ENCODE measurements at places on chromosomes 2 and 18.

GRCh38 chr18:12336171-12336613 lies 28.2 kb downstream of the TUBB6 start:
- no peak overlapping the region for H3K4me3 ChIP-seq
- no peak for DNase-seq
- no peaks in the 10 kb centered on the region for H3K27me3 ChIP-seq
- peaks cover 28% of the 10 kb centered on the region for H3K36me3 ChIP-seq
- no peaks in the 10 kb centered on the region for H3K4me1 ChIP-seq

GRCh38 chr18:58205443-58206160 lies 161.6 kb downstream of the NEDD4L start:
- no peaks in the 10 kb centered on the region for H3K27me3 ChIP-seq
- no peaks in the 10 kb centered on the region for H3K4me1 ChIP-seq
- H3K4me3 ChIP-seq: no peak overlapping the region

- H3K4me1 ChIP-seq: no peaks in the 10 kb centered on the region
- no peaks in the 10 kb centered on the region for H3K36me3 ChIP-seq
- no peak overlapping the region for H3K4me3 ChIP-seq
- no peak overlapping the region for H3K27ac ChIP-seq
- no peaks in the 10 kb centered on the region for H3K27me3 ChIP-seq
Measured at GRCh38 chr2:191441496-191442214, 196.5 kb downstream of the MYO1B start.

- no peak for DNase-seq
- H3K4me1 ChIP-seq: peaks cover 3% of the 10 kb centered on the region
- no peaks in the 10 kb centered on the region for H3K27me3 ChIP-seq
- peak overlapping the region; percentile 2 for H3K27ac ChIP-seq
Measured at GRCh38 chr2:7725171-7725849, 808.1 kb downstream of the RNF144A start.

DNA sequence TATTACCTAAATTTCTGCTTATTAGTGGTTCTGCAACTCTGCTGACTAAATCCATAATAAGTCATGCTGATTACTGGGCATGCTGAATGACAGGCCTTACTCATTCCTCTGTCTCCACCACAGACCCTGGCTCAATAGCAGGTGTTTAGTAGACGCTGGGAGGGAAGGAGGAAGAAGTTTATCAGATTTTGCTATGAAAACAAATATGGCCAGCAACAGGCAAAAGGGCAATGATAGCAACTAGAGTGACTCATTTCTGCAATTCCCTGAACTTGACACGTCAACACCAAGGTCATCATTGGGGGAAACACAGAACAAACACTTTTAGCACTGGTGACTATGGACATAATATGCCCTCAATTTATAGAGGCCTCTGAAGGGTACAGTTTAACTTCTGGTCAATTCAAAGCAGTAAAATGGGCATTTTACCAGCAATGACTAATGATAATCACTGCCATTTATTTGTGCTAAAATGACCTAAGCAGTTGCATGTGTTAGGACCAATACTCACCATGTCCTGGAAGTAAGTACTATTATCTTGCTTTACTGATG lies 35.2 kb downstream of the TMEM163 start:
- H3K27me3 ChIP-seq: no peaks in the 10 kb centered on the region
- DNase-seq: no peak
- peaks cover 18% of the 10 kb centered on the region for H3K4me1 ChIP-seq
- H3K27ac ChIP-seq: no peak overlapping the region
- H3K4me3 ChIP-seq: no peak overlapping the region

DNA sequence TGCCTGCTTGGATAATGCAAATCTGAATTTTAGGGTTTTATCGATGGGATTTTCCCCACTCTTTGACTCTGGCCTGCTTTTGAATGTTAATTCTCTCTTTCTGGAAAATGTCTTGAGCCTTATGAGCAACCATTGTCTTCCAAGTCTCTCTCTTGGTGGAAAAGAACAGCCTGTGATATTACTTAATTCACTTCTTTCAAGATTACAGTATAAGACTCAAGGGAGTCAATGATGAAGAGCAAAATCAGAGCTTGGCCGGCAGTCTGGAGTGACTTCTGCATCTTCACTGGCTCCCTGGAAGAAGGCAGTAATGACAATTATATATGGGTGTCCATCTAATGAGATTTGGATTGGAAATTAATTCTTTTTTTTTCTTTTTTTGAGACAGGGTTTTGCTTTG lies 122.9 kb upstream of the ZEB2 start:
- H3K4me1 ChIP-seq: no peaks in the 10 kb centered on the region
- H3K36me3 ChIP-seq: no peaks in the 10 kb centered on the region
- no peak overlapping the region for H3K4me3 ChIP-seq
- no peaks in the 10 kb centered on the region for H3K27me3 ChIP-seq
- H3K27ac ChIP-seq: no peak overlapping the region

- peaks cover 11% of the 10 kb centered on the region for H3K4me1 ChIP-seq
- no peaks in the 10 kb centered on the region for H3K36me3 ChIP-seq
- H3K4me3 ChIP-seq: no peak overlapping the region
Measured at GRCh38 chr18:11585596-11585995, 23.8 kb upstream of the SLC35G4 start.

DNA sequence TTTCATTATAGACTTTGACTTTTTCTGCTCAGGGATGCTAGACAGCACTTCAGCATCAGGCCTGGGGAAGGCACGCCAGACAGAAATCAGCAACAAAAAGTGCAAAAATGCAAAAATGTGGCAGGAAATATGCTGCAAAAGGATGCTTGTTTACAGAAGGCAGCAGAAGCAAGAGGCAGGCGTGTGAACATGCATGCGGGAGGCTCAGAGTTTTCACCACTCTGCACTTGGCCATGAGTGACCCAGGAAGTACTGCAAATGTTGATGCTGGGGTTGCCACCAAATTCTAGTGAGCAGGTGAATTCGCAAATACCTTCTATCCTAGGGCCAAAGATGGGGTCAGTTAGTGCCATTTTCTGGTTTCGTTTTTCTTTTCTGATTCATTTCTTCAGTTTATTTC lies 55.5 kb upstream of the ALKAL2 start:
- H3K4me3 ChIP-seq: no peak overlapping the region
- no peaks in the 10 kb centered on the region for H3K27me3 ChIP-seq
- no peaks in the 10 kb centered on the region for H3K36me3 ChIP-seq

- no peak for DNase-seq
- H3K4me1 ChIP-seq: no peaks in the 10 kb centered on the region
- peaks cover 3% of the 10 kb centered on the region for H3K27me3 ChIP-seq
- no peak overlapping the region for H3K4me3 ChIP-seq
- no peaks in the 10 kb centered on the region for H3K36me3 ChIP-seq
Measured at GRCh38 chr2:235658351-235659174, 164.7 kb downstream of the AGAP1 start.

GRCh38 chr2:173828189-173829142 lies 136.7 kb downstream of the SP3 start:
- no peak overlapping the region for H3K27ac ChIP-seq
- H3K4me3 ChIP-seq: no peak overlapping the region
- no peak for DNase-seq
- H3K4me1 ChIP-seq: no peaks in the 10 kb centered on the region
- H3K27me3 ChIP-seq: peaks cover 4% of the 10 kb centered on the region

GRCh38 chr2:173045181-173045580 lies 30.5 kb upstream of the MAP3K20 start:
- no peak overlapping the region for H3K27ac ChIP-seq
- no peak overlapping the region for H3K4me3 ChIP-seq
- H3K4me1 ChIP-seq: no peaks in the 10 kb centered on the region
- H3K36me3 ChIP-seq: no peaks in the 10 kb centered on the region
- H3K27me3 ChIP-seq: no peaks in the 10 kb centered on the region

DNA sequence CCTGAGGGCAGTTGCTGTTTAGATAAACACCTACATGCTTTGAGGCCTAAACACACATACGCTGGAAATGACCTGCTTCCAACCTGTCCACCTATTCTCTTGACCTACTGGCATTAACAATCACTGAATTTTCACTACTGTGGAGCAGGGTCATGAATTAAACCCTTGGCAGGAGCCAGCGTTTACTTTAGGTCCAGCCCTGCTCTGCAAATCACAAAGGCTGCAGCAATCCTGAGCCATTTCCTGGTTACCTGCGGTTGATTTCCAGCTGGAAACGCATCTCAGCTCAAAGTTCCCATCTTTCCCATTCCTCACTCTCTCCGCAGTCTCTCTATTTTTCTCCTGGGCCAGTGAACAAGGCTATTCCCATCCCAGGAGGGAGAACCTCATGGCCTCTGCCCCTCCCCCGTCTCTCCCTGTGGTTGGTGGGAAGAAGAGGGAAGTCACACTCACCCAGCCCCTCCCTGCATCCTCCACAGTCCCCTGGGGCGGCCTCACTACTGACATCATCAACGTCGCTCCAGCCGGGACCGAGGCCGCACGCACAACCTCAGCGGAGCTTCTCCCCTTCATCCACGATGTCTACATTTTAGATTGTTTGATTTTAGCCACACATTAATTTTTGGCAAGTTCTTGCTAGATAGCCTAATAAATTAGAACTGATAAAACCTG lies 84.5 kb upstream of the SNTG2 start:
- H3K27ac ChIP-seq: no peak overlapping the region
- no peaks in the 10 kb centered on the region for H3K27me3 ChIP-seq
- H3K36me3 ChIP-seq: no peaks in the 10 kb centered on the region
- no peak for DNase-seq
- no peaks in the 10 kb centered on the region for H3K4me1 ChIP-seq

- no peaks in the 10 kb centered on the region for H3K27me3 ChIP-seq
- H3K4me3 ChIP-seq: no peak overlapping the region
- H3K36me3 ChIP-seq: no peaks in the 10 kb centered on the region
- no peaks in the 10 kb centered on the region for H3K4me1 ChIP-seq
Measured at GRCh38 chr2:55430211-55430975, 10.7 kb upstream of the CCDC88A start.

GRCh38 chr2:12515871-12516270 lies 200.9 kb upstream of the TRIB2 start:
- H3K4me3 ChIP-seq: no peak overlapping the region
- no peaks in the 10 kb centered on the region for H3K27me3 ChIP-seq
- no peak overlapping the region for H3K27ac ChIP-seq
- no peak for DNase-seq
- no peaks in the 10 kb centered on the region for H3K36me3 ChIP-seq

GRCh38 chr2:241759067-241759807 lies 17.4 kb upstream of the GAL3ST2 start:
- H3K36me3 ChIP-seq: peaks cover 11% of the 10 kb centered on the region
- H3K4me1 ChIP-seq: peaks cover 4% of the 10 kb centered on the region
- DNase-seq: no peak
- no peaks in the 10 kb centered on the region for H3K27me3 ChIP-seq

GRCh38 chr2:57567245-57567644 lies 479.4 kb upstream of the VRK2 start:
- H3K27ac ChIP-seq: no peak overlapping the region
- no peak for DNase-seq
- no peaks in the 10 kb centered on the region for H3K27me3 ChIP-seq
- no peaks in the 10 kb centered on the region for H3K4me1 ChIP-seq

GRCh38 chr2:68556381-68556780 lies 87.0 kb upstream of the PROKR1 start:
- no peaks in the 10 kb centered on the region for H3K4me1 ChIP-seq
- DNase-seq: no peak
- no peaks in the 10 kb centered on the region for H3K36me3 ChIP-seq
- H3K27me3 ChIP-seq: peaks cover 3% of the 10 kb centered on the region
- H3K4me3 ChIP-seq: no peak overlapping the region
- no peak overlapping the region for H3K27ac ChIP-seq

DNA sequence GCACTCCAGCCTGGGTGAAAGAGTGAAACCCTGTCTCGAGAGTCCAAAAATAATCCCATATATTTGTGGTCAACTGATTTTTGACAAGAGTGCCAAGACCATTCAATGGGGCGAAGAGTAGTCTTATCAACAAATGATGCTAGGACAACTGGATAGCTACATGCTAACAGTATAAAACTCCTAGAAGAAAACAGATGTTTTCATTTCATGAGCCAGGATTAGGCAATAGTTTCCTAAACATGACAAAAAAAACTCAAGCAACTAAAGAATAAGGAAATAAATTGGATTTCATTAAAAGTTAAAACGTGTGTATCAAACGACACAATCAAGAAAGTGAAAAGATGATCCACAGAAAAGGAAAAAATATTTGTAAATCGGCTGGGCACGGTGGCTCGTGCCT lies 6.3 kb downstream of the LIMS2 start:
- peaks cover 19% of the 10 kb centered on the region for H3K27me3 ChIP-seq
- DNase-seq: no peak
- no peak overlapping the region for H3K27ac ChIP-seq
- no peaks in the 10 kb centered on the region for H3K36me3 ChIP-seq

DNA sequence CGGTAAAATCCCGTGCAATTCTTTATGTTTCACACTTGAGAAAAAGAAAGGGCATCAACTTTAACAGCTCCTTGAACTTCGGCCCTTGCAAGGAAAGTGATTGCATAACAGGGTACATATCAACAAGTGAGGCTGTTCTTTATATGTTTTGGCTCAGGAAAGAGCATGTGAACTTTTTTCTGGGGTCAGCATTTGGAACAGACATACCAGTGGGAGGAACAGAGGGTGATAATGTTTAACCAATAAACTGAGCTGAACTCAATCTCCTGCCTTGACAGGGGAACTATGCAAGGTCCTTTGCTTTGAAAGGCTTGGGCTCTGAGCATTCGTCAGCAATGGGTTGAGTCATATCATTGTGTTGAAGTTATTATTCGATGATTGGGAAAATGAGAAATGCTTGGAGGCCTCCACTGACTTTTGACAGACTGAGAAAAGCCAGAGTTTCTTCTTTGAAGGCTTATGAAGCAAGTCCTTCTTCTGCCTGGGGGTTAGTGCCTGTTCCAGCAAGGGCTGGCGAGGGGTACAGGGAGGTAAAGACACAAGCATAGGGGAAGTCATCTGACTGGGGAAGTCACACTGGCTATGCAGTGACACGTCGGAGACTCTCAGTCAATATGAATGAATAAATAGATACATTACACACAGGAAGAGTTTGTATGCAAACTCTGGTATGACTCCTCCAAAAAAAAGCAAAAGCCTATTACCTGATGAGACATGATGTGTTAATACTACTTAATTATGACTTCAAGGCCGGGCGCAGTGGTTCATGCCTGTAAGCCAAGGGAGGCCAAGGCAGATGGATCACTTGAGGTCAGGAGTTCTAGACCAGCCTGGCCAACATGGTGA lies 57.2 kb downstream of the CYB5A start:
- DNase-seq: no peak
- H3K27me3 ChIP-seq: no peaks in the 10 kb centered on the region
- H3K4me3 ChIP-seq: no peak overlapping the region

- no peak overlapping the region for H3K4me3 ChIP-seq
- H3K4me1 ChIP-seq: no peaks in the 10 kb centered on the region
- H3K27ac ChIP-seq: no peak overlapping the region
Measured at GRCh38 chr2:156901373-156902031, 356.0 kb upstream of the GALNT5 start.

- no peak overlapping the region for H3K27ac ChIP-seq
- DNase-seq: no peak
- no peaks in the 10 kb centered on the region for H3K4me1 ChIP-seq
- H3K4me3 ChIP-seq: no peak overlapping the region
Measured at GRCh38 chr18:1604751-1605150, 700.1 kb downstream of the ADCYAP1 start.

GRCh38 chr18:62998443-62998842 lies 283.1 kb downstream of the PHLPP1 start:
- H3K27ac ChIP-seq: no peak overlapping the region
- no peak for DNase-seq
- no peak overlapping the region for H3K4me3 ChIP-seq
- H3K27me3 ChIP-seq: no peaks in the 10 kb centered on the region

- no peak overlapping the region for H3K27ac ChIP-seq
- H3K4me3 ChIP-seq: no peak overlapping the region
- H3K36me3 ChIP-seq: no peaks in the 10 kb centered on the region
- H3K4me1 ChIP-seq: peaks cover 19% of the 10 kb centered on the region
Measured at GRCh38 chr18:32470460-32470713, 295 bp downstream of the GAREM1 start.

Data from effector memory CD4-positive, alpha-beta T cell (primary cell).